ENCODE measurements at places on chromosomes 3 and 15. TPM values are rescaled to one million over a fixed set of nuclear protein-coding genes. Genes with fewer than 3 reads are reported as not detected.

Gene FSTL1
- 563 TPM for polyA plus RNA-seq

Gene SLC6A6
- 22.0 TPM for polyA plus RNA-seq

Gene HAPLN3
- polyA plus RNA-seq: 2.4 TPM

GRCh38 chr3:194487289-194488054 is 670 bp upstream of the ATP13A3 start:
- DNase-seq: peak; percentile 38

DNA sequence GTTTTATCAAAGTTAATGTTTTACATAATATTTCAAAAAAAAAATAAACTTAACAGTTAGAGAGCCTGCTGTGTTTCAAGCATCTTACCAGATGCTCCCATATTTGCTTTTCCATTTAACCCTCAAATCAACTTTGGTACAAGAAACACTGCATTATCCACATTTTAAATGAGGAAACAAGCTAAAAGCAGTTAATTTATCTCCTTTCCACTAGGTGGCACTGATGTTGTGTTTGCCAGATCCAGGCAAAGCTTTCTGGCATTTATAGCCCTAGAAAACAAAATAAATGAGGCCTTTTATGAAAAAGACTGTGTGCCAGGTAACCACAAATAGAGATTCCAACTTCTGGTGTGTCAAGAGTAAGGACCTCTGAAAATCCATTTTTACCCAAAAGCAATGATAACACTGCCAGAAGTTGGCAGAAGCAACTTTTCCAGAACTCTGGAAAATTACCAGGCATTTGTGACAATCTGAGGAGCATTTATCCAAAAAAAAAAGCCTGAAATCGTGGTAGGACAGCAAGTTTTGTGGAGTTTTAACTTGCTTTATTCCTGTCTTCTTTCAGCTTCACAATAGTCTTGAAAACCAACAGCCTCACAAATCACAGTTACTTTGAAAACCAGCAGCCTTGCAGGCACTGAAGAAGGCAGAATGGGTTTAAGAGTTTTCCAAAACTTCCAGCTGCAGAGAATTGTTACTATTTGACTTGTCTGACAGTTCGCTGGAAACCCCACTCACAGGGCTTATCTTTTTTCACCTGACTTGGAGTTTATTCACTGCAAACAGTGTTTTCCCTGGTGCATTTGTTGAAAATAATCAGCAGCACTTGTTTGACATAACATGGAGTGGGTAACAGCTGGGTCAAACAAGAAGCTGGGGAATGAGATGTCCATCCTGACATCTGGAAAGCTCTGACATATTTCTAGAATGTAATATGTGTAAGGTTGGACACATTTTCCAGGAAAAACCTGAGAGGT is 9.2 kb downstream of the FAM162A start:
- no peak for DNase-seq

- no peak for DNase-seq
Measured at GRCh38 chr15:41987246-41987924, 15.0 kb upstream of the EHD4 start.

DNA sequence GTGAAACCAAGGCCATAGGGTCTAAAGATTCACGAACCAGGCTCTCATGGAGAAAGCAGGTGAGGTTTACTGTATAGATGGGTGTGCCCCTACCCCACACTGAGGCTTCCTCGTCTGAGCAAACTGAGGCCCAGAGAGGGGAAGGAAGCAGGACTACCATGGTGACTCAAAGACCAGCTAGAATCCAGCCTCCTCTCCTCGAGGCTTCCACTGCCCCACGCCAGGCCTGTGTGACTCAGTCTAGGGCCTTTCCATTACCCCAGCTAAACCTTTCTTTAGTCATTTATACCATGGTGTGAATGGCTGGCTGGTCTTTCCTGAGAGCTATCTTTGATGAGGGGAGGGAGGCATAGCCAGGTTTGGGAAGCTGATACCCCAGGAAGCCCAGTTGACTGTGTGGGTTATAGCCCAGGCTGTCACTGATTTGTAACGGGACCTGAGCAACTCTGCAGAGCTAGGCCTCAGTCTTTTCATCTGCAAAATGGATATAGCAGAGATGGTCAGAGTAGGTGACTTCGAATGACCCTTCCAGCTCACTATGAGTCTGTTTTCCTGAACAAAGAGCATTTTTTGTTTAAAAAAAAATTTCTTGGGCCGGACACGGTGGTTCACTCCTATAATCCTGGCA is 3.0 kb upstream of the RHO start:
- no peak for DNase-seq

DNA sequence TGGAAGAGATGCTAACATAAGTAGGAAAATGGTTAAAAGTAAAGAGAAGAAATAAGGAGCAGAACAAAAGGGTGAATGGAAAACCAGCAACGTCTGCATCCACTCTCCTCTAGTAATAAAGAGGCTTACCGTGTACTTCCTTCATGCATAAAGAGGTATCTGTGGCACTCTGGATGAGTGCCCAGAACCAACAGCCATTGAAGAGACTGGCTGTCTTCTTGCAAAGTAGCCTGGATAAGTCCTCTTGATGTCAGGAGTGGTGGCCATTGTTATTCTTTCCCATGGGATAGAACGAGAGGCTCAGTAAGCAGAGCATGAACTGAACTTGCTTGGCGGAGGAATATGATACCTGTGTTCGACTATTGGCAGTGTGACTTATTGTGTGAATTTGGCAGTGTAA is 186.2 kb upstream of the RASGRP1 start:
- DNase-seq: no peak

- no peak for DNase-seq
Measured at GRCh38 chr3:151091685-151092345, 6.4 kb downstream of the MED12L start.

DNA sequence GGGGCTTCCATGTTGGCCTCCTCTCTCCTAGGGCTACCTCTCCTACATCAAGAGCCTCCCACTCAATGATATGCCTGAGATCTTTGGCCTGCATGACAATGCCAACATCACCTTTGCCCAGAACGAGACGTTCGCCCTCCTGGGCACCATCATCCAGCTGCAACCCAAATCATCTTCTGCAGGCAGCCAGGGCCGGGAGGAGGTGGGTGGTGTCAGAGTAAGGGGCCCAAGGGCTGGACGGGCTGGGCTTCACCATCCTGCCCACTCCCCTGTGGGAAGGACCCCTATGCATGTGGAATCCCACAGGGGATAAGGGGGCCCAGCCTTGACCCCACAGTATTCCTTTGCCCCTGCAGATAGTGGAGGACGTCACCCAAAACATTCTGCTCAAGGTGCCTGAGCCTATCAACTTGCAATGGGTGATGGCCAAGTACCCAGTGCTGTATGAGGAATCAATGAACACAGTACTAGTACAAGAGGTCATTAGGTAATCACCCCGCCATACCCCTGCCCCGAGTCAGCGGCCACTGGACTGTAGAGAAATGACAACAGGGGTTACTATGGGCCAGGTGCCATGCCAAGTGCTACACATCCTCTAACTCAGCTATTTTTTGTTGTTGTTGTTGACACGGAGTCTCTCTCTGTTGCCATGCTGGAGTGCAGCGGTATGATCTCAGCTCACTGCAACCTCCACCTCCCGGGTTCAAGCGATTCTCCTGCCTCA is 47.1 kb downstream of the SEMA3G start:
- DNase-seq: no peak

DNA sequence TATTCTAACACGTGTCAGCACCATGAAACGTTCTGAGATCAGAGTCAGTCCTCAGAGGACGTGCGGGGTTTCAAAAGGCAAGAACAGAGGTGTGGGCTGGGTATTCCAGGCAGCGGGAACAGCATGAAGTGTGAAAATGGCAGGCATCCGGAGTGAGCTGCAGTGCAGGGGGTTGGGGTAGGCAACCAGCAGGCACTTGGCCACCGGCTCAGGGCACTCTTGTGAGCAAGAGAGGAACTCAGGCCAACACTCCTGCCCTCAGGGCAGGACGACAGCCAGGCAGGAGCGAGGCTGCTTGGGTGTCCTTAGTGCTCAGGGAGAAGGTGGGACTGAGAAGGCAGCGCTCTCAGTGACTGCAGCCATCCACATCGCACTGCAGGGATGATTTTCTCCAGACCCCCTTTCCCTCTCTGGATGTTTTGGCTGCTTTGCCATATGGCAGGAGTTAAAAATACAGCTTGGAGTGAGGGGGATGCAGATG is 151.1 kb downstream of the NUP210 start:
- DNase-seq: no peak

DNA sequence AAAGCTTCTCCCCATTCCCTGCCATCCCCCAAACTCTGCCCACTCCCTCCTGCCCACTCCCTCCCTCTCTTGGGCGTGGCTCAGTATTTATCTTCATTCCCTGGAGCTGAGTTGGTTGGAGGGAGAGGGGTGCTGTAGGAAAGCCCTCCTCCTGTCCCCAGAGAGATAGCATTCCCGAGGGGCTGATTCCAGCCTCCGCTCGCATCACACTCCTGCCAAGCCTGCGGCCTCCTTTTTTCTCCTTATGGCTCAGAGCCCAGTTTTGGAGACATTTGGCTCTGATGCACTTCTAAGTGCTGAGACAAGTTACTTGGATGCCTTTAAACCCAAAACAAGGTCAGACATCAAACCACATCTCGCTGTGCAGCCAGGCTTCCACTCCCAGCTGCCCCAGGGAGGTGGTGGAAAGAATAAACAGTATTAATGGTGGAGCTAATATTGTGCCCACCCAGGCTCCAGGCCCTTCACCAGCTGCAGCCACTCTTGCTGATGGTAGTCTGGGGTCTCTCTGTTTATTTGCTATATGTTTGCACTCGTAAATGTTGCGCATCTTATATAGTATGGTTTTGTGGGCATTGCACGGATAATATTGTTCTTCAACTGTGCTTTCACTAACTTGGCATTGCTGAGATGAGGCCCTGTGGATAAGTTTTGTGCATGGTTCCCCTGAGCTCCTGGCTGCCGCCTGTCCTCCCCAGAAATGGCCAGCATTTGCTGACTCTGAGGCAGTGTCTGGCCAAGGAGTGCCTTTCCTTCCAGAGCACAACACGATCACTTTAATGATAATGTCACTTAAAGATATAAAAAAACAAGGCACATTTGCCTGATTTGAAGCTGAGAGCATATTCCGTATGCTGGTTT is 157.2 kb downstream of the LRRC28 start:
- DNase-seq: peak; percentile 85
